IgD-negative memory B cell (primary cell): ENCODE measurements at places on chromosomes 12 and 14. TPM values are rescaled to one million over a fixed set of nuclear protein-coding genes. Genes with fewer than 3 reads are reported as not detected.

The NOXRED1 gene
- polyA plus RNA-seq, result 0.34 TPM

The FBLN5 gene
- polyA plus RNA-seq, result 4.2 TPM

The RERGL gene
- polyA plus RNA-seq, result not detected

The SRRM4 gene
- not detected for polyA plus RNA-seq

The NANOG gene
- polyA plus RNA-seq, result not detected

The EIF5 gene
- polyA plus RNA-seq, result 372 TPM

The VRTN gene
- not detected for polyA plus RNA-seq

The SLCO1B3 gene
- polyA plus RNA-seq, result not detected

The LTBP2 gene
- polyA plus RNA-seq, result 0.03 TPM

The SERPINA5 gene
- not detected for polyA plus RNA-seq

The CMTM5 gene
- polyA plus RNA-seq, result 0.80 TPM

The RTN1 gene
- polyA plus RNA-seq, result 0.24 TPM

The MYO1A gene
- not detected for polyA plus RNA-seq

The DLGAP5 gene
- polyA plus RNA-seq, result not detected

The OTOGL gene
- polyA plus RNA-seq, result not detected

The TAS2R8 gene
- polyA plus RNA-seq, result not detected

The ALKBH2 gene
- 17.6 TPM for polyA plus RNA-seq

The ADCY4 gene
- polyA plus RNA-seq, result 0.75 TPM
